ENCODE measurements at places on chromosomes 1 and 21.

DNA sequence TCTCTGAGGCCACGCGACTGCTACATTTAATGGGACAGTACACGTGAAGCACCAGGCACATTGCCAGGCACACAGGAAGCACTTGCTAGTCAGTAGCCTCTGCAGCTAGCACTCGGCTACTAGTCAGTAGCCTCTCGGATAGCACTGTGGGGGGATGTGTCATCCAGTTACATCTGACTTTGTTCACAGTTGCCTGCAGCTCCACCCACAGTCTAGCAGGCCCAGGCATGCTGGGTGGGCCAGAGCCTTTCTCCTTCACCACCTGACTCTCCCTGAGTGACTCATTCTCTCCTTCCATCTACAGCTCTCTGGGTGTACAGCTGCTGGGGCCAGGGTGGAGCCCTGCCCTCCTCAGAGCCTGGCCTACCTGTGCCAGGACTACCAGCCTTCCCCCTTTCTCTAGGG, 51.5 kb downstream of the PTPRF start:
- H3K27me3 ChIP-seq: no peaks in the 10 kb centered on the region
- H3K27ac ChIP-seq: no peak overlapping the region
- H3K4me3 ChIP-seq: no peak overlapping the region
- no peaks in the 10 kb centered on the region for H3K36me3 ChIP-seq
- H3K4me1 ChIP-seq: peaks cover 6% of the 10 kb centered on the region

GRCh38 chr1:9340864-9341263, 48.2 kb downstream of the SPSB1 start:
- no peak for DNase-seq
- no peak overlapping the region for H3K27ac ChIP-seq
- H3K4me1 ChIP-seq: no peaks in the 10 kb centered on the region

DNA sequence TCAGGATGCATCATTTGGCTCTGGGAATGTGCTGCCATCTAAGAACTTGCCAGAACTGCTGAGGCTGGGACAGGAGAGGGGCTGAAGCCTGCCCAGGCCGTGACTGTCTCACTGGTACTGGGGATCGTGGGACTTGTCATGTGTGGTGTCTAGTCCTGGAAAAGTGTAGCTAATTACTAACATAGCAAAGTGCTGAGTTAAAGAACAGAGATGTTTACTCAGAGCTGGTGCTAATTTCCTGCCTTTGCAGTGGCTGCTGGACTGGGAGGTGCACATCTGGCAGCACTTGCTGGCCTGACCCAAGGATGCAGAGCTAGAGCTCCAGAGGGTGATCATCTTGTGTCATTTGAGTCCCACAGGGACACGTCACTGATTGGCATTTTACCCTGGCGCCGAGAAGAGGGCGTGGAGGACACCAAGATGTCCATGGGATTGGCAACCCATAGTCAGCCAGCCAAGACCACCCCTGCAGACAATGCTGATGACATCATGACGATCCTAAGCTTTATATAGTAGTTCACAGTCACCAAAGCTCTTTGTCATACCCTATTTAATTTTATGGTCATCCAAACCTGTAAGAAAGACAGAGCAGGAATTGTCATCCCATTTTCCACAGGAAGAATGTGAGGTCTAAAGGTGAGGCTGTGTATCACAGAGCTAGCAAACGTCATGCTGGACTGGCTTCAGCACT, 110.1 kb upstream of the SLC44A3 start:
- H3K36me3 ChIP-seq: no peaks in the 10 kb centered on the region
- no peak overlapping the region for H3K4me3 ChIP-seq
- H3K27ac ChIP-seq: no peak overlapping the region

- no peak for DNase-seq
- no peaks in the 10 kb centered on the region for H3K4me1 ChIP-seq
- no peaks in the 10 kb centered on the region for H3K36me3 ChIP-seq
- no peak overlapping the region for H3K4me3 ChIP-seq
- no peak overlapping the region for H3K27ac ChIP-seq
- no peaks in the 10 kb centered on the region for H3K27me3 ChIP-seq
Measured at GRCh38 chr1:76237211-76237610, 162.7 kb downstream of the ST6GALNAC3 start.

- no peak overlapping the region for H3K27ac ChIP-seq
- no peak overlapping the region for H3K4me3 ChIP-seq
- peaks cover 10% of the 10 kb centered on the region for H3K4me1 ChIP-seq
- no peaks in the 10 kb centered on the region for H3K27me3 ChIP-seq
- H3K36me3 ChIP-seq: peaks cover 13% of the 10 kb centered on the region
Measured at GRCh38 chr1:150808846-150809245, 786 bp upstream of the CTSK start.

DNA sequence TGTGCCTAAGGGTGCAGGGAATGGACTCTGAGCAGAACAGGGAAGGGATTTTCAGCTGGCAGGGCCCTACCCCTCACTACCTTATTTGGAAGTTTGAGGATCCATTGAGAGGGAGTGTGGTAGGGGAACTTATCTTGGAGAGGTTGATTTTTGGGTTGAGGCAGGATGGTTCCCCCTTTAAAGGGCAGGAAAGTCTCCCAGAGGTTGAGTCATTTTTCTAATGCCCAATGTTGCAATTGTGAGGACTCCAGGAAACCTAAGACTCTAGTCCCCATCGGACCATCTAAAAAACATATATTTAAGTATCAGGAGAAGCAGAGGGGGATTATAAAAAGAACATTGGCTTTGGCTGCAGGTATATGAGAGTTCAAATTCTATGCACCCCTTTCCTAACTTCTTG, 47.3 kb downstream of the SAMD13 start:
- no peaks in the 10 kb centered on the region for H3K36me3 ChIP-seq
- no peak for DNase-seq
- H3K4me3 ChIP-seq: no peak overlapping the region
- H3K4me1 ChIP-seq: no peaks in the 10 kb centered on the region
- no peak overlapping the region for H3K27ac ChIP-seq

GRCh38 chr1:7375329-7375728, 395.8 kb upstream of the VAMP3 start:
- DNase-seq: no peak
- no peaks in the 10 kb centered on the region for H3K36me3 ChIP-seq
- no peak overlapping the region for H3K27ac ChIP-seq
- no peaks in the 10 kb centered on the region for H3K4me1 ChIP-seq
- no peak overlapping the region for H3K4me3 ChIP-seq

GRCh38 chr1:224689374-224689773, 73.3 kb downstream of the CNIH3 start:
- peaks cover 5% of the 10 kb centered on the region for H3K4me1 ChIP-seq
- DNase-seq: no peak
- H3K4me3 ChIP-seq: no peak overlapping the region
- H3K36me3 ChIP-seq: no peaks in the 10 kb centered on the region

DNA sequence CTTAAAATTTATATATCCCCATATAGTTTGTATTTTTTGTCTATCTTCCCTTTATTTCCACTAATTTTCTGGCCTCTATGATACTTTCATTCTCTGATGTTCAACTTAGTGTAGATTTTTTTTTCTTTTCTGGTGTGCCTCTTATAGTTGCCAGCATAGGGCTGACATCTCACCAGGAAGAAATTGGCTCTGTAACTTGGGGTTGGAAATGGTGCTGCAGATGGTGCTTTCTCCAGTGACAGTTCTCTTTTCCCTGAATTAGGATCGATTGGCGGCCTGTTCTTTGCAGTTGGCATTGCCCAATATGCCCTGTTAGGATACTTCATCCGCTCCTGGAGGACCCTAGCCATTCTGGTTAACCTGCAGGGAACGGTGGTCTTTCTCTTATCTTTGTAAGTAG, 50.3 kb downstream of the SLC22A15 start:
- H3K36me3 ChIP-seq: no peaks in the 10 kb centered on the region
- no peak for DNase-seq
- H3K27ac ChIP-seq: no peak overlapping the region
- H3K27me3 ChIP-seq: peaks cover 11% of the 10 kb centered on the region

DNA sequence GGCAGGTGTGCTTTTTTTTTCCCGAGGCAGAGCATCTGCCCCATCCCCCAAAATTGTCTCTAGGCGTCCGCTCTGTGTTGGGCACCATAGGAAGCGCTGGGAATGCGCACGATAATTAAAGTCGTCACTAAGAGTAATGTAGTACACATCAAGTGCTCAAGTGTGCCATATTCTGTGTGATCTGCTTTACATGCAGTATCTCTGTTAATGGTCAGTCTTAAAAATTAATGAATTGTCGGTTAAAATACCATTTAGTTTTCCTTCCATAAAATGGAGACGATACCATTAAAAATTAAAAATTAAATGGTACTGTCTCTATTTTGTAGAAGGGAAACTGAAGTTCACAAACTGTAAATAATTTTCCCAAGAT, 544 bp upstream of the CCT8 start:
- peaks cover 47% of the 10 kb centered on the region for H3K4me1 ChIP-seq
- H3K27me3 ChIP-seq: no peaks in the 10 kb centered on the region
- peak overlapping the region; percentile 98 for H3K27ac ChIP-seq
- peak overlapping the region; percentile 99 for H3K4me3 ChIP-seq
- peaks cover 40% of the 10 kb centered on the region for H3K36me3 ChIP-seq
- no peak for DNase-seq

DNA sequence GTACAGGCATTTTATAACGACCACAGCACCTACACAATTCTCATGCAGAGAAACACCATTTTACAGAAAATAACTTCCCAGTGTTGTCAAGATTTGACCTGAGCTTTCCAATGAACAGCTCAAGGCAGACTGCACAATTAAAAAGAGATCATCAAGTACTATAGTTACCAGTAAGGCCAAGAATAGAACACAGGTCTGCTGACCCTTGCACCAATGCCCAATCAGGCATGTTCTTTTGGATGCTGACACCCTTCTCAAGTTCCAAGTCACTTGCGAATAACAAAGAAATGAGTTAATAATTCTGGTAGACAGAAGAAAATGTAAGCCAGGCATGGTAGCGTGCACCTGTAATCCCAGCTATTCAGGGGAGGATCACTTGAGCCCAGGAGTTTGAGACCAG, 101.9 kb downstream of the SLC45A1 start:
- H3K36me3 ChIP-seq: peaks cover 18% of the 10 kb centered on the region
- H3K4me1 ChIP-seq: peaks cover 25% of the 10 kb centered on the region
- DNase-seq: no peak
- H3K27me3 ChIP-seq: no peaks in the 10 kb centered on the region
- no peak overlapping the region for H3K27ac ChIP-seq

DNA sequence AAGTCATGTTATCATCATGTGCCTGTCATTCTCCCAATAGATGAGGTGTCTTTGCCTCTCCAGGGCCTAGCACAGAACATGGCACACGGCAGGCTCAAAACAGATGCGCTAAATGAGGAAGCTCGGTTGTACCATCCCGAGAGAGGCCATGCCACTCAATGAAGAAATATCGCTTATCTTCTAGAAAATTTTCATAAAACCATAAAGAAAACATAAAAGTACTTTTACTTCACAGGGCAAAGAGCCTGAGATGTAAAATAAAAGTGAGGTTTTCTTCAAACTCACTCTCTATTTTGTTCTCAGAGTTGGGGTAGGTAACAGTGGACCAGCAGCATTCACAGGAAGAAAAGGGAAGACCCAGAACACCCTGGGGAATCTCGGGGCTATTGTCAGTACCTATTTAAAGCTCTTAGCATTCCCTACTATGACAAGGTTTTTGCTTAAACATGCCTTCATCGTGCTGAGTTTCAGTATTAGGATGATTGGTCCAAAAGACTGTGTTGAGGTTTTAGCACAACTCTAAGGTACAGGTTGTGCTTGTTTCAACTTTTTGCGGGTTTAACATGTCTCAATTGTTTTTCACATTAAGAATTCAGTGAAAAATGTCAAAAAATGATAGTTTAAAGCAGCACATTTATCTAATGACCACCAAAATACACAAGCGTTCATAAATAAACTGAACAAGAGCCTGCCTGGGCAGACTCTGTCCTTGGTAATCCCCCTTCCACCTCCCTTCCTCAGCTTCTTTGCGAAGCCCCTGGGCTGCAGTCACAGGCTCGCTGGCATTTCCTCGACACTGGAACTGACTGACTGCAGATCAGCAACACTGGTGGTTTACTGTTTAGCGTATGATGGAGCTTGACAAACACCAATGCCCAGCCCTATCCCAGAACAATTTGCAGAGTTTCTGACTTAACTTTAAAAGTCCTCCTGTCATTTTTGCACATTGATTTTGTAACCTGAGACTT, 55.6 kb downstream of the COQ8A start:
- no peak overlapping the region for H3K4me3 ChIP-seq
- no peaks in the 10 kb centered on the region for H3K27me3 ChIP-seq
- DNase-seq: no peak
- no peak overlapping the region for H3K27ac ChIP-seq
- peaks cover 8% of the 10 kb centered on the region for H3K36me3 ChIP-seq

- H3K4me1 ChIP-seq: peaks cover 87% of the 10 kb centered on the region
- H3K4me3 ChIP-seq: peak overlapping the region; percentile 34
- H3K27ac ChIP-seq: peak overlapping the region; percentile 100
- H3K27me3 ChIP-seq: no peaks in the 10 kb centered on the region
- peak; percentile 58 for DNase-seq
Measured at GRCh38 chr1:89724369-89725010, 91.6 kb downstream of the LRRC8C start.

- peak overlapping the region; percentile 11 for H3K27ac ChIP-seq
- no peak overlapping the region for H3K4me3 ChIP-seq
- no peaks in the 10 kb centered on the region for H3K27me3 ChIP-seq
- peaks cover 41% of the 10 kb centered on the region for H3K4me1 ChIP-seq
- no peak for DNase-seq
Measured at GRCh38 chr1:161792740-161793139, 26.6 kb downstream of the ATF6 start.

DNA sequence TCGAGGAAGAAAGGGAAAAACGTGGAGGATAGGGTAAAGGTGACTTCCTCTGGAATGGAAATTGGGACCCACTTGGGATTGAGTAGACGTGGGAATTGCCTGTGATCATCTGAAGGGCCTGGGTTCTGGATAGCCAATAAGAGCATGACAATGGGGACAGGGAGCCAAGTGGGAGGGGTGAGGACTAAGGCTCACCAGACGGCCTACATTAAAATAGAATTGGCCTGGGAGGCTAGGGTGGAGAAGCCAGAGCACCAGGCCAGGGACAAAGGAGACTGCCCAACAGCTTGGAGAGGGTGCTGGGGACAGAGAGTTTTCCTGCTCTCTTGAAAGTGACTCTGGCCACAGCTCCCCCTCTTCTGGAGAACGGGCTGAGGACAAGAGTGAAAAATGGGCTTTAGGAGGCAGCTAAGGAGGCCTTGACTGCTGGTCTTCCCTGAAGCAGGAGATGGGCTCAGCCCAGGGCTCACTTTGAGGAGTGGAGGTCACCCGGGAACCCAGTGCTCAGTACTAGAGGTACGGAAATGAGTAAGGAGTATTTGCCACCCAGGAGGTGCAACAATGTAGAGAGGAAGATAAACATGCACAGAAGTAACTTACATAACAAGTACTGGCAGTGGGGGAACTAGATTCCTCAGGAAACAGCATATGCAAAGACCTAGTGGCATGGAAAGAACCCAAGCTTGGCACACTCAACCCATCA, 18.8 kb downstream of the INKA2 start:
- H3K4me3 ChIP-seq: no peak overlapping the region
- peaks cover 18% of the 10 kb centered on the region for H3K36me3 ChIP-seq
- no peak for DNase-seq
- no peaks in the 10 kb centered on the region for H3K27me3 ChIP-seq
- H3K27ac ChIP-seq: peak overlapping the region; percentile 3

GRCh38 chr1:13623021-13623637, 39.5 kb downstream of the PDPN start:
- H3K27me3 ChIP-seq: no peaks in the 10 kb centered on the region
- DNase-seq: no peak
- no peaks in the 10 kb centered on the region for H3K4me1 ChIP-seq
- H3K4me3 ChIP-seq: no peak overlapping the region
- no peaks in the 10 kb centered on the region for H3K36me3 ChIP-seq
